PC-3 (cell line): ENCODE measurements at places on chromosomes 1 and 21. TPM values are rescaled to one million over a fixed set of nuclear protein-coding genes. Genes with fewer than 3 reads are reported as not detected.

Gene FCAMR
- total RNA-seq = not detected in 2 replicates

GRCh38 chr1:156754219-156754618, 2.7 kb upstream of the HDGF start:
- no peak for DNase-seq
- no peak overlapping the region for H3K27ac ChIP-seq
- no peak overlapping the region for H3K4me3 ChIP-seq
- peaks cover 3% of the 10 kb centered on the region; the same call in 1 of the 2 replicates for H3K36me3 ChIP-seq

GRCh38 chr1:25893116-25893515, 13.1 kb downstream of the STMN1 start:
- H3K36me3 ChIP-seq = no peaks in the 10 kb centered on the region
- DNase-seq = no peak
- H3K4me3 ChIP-seq = no peak overlapping the region

Gene PTGER3
- total RNA-seq = 0.11 and 0.40 TPM in 2 replicates

- DNase-seq = no peak
- no peaks in the 10 kb centered on the region for H3K27me3 ChIP-seq
- H3K27ac ChIP-seq = no peak overlapping the region
- H3K36me3 ChIP-seq = no peaks in the 10 kb centered on the region
- no peaks in the 10 kb centered on the region for H3K4me1 ChIP-seq
Observed at GRCh38 chr1:22328331-22329147, 123.1 kb upstream of the ZBTB40 start.

Gene PTAFR
- 3.9 and 4.5 TPM in 2 replicates for total RNA-seq

Gene FCER1A
- total RNA-seq = not detected in 2 replicates

- peak; percentile 96 for DNase-seq
- H3K4me1 ChIP-seq = peaks cover 38% of the 10 kb centered on the region
- peak overlapping the region; percentile 45 for H3K4me3 ChIP-seq
- no peaks in the 10 kb centered on the region for H3K27me3 ChIP-seq
Observed at GRCh38 chr1:85278853-85279314, 2.5 kb upstream of the BCL10 start.

- H3K4me1 ChIP-seq = peaks cover 10% of the 10 kb centered on the region
- H3K27me3 ChIP-seq = no peaks in the 10 kb centered on the region
- no peak overlapping the region for H3K27ac ChIP-seq
Observed at GRCh38 chr1:3588395-3588794, 22.9 kb downstream of the MEGF6 start.

Gene UBL4B
- total RNA-seq = 0.07 TPM in 1 of 2 replicates, not detected in the other

DNA sequence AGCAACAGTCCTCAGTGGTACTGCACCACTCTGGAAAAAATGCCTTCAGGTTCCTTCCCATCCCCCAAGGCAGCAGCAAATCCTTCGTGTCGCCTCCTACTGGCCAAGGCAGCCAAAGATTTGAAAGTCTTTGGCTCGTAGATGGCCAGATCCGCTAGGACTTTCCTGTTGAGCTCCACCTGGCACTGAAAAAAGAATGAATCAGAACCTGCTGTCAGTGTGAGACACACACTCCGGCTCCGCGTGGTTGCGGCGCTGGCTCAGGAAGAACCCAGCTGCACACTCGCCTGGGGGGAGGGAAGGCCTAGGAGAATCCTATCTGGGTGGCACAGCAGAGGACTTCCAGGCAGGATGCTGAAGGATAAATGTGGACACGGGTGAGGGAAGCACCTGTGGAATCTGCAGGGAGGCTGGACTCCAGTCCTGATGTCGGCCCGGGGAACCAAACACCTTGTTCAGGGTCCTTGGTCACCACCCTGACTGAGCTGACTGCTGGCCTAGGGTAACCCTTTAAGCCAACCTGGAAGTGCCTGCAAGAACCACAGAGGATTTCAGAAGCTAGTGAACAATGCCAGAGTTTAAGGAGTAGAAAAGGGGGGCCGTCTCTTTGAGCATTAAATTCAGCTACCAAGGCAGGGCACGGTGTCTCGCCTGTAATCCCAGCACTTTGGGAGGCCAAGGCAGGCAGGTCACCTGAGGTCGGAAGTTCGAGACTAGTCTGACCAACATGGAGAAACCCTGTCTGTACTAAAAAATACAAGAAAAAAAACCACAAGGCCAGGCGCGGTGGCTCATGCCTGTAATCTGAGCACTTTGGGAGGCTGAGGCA, 3.2 kb upstream of the CCNL2 start:
- peaks cover 43% of the 10 kb centered on the region for H3K36me3 ChIP-seq
- peak overlapping the region; percentile 11 for H3K27ac ChIP-seq
- no peaks in the 10 kb centered on the region for H3K27me3 ChIP-seq
- H3K4me3 ChIP-seq = no peak overlapping the region
- peak; percentile 95 for DNase-seq

- H3K4me3 ChIP-seq = no peak overlapping the region
- no peak overlapping the region for H3K27ac ChIP-seq
- no peaks in the 10 kb centered on the region for H3K36me3 ChIP-seq
- DNase-seq = no peak
- H3K4me1 ChIP-seq = no peaks in the 10 kb centered on the region
Observed at GRCh38 chr1:198086051-198086745, 70.6 kb upstream of the NEK7 start.

GRCh38 chr1:232108598-232108997, 482.0 kb downstream of the DISC1 start:
- peak overlapping the region; percentile 75 for H3K27ac ChIP-seq
- H3K27me3 ChIP-seq = no peaks in the 10 kb centered on the region
- peaks cover 18% of the 10 kb centered on the region for H3K4me1 ChIP-seq
- no peaks in the 10 kb centered on the region for H3K36me3 ChIP-seq
